ENCODE measurements at places on chromosomes 12 and 14.

- no peak for DNase-seq
These were observed 232.9 kb upstream of the PKP2 start for GRCh38 chr12:33129500-33129899.

GRCh38 chr14:68122651-68123050 lies 303.1 kb downstream of the RAD51B start:
- DNase-seq, result no peak

DNA sequence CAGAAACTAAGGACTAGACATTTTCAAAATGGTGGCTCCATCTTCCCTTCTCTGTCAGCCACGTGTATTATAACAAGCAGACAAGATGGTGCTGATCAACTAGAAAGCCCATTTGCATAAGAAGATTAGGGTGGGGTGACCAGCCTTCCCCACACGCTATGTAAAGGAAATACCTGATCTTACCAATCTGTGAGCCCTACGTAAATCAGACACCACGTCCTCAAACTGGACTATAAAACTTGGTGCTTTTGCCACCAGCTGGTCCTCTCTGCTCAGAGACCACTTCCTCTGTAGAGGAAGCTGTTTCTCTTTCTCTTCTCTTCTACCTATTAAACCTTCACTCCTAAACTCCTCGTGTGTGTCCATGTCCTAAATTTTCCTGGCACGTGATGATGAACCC lies 101.1 kb upstream of the PLEKHG7 start:
- no peak for DNase-seq

DNA sequence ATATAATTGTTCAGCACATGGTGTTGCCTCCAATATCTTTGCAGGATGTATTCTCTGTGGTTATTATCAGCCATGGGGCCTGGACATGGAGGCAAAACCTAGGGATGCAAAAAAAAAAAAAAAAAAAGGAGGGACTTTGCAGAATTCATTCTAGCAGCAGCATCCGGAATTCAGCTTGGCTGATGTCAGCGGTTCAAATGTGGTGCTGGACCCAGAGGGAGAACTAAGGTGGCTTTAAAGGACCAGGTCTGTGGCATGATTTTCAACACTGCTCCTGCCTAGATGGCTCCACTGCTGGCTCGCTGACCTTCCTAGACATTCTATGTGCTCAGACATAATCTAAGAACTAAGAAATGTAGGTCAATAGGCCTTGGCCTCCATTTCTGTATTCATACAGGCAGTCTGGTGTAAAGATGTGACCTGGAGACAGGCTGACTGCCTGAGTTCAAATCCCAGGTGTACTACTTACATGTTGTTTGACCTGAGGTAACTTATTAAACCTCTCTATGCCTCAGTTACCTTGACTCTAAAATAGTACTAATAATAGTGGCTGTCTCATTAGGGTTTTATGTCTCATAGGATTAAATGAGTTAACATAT lies 108.6 kb downstream of the PPM1A start:
- no peak for DNase-seq

GRCh38 chr12:97308576-97309198 lies 153.9 kb upstream of the RMST start:
- DNase-seq, result no peak

DNA sequence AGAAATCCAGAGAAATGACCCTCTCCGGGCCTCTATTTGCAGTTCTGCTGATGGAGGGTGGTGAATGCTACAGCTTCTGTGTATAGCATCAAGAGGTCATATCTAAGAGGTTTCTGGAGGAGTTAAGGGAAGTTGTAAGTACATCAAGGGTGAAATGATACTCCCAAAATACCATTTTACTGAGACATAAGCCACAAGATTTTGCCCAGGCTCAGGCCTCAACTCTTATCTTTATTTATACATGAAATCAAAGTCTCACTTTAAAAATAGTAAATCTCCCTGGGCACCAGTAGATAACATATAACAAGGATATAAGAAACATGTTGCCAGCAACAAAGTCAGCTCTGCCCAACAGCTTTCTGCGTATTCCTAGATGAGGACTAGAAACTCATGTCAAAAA lies 40.4 kb downstream of the NIN start:
- no peak for DNase-seq

DNA sequence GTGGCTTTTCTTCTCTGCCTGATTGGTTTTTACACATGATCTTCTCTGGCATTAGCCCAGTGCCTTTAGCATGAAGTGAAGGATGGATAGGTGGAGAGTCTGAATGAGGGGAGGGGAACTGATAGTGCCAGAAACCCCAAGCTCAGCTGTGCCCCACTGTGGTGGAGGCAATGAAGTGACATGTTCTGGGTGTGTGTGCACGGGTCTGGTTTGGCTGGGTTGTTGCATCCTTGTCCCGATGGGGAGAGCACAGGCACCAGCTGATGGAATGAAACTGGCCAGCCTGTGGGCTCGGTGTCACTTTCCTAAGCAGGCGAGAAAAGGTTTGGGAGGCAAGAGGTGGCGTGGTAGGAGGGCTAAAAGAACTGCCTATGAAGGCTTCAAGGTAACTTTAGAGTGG lies 65.3 kb downstream of the CACNA1C start:
- DNase-seq, result no peak

- DNase-seq, result no peak
These were observed 1.9 kb upstream of the MYF5 start for GRCh38 chr12:80714846-80715245.

- DNase-seq, result no peak
These were observed 27.6 kb downstream of the ETFBKMT start for GRCh38 chr12:31687101-31687527.

DNA sequence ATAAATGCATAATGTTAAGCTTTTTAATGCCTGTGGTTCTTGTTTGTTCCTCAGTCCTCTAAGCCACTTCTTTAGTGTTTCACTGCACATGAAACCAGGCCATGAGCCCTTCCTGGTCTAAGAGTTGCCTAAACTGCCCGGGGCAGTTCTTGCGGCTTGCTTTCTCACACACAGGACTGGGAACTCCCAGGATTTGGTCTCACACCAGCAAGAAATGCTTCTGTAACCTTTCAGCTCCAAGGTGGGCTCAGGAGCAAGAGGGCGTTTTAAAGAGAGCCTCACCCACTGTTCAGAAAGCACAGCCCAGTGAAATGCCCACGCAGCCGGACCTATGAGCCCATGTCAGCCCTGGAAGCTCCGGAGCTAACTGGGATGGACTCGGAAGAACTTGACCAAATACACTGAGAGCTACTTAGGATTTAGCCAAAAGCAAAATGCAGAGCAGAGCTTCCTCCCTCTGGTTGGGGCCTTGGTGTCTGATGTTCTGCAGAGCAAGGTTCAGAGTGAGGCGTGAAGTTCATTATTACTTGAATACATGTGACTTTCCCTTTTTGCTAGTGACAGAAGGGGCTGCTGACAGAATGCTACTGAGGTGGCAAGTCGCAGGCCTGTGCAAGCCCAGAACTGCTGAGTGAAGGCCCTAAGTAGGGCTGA lies 23.4 kb downstream of the SLC25A29 start:
- DNase-seq, result no peak

DNA sequence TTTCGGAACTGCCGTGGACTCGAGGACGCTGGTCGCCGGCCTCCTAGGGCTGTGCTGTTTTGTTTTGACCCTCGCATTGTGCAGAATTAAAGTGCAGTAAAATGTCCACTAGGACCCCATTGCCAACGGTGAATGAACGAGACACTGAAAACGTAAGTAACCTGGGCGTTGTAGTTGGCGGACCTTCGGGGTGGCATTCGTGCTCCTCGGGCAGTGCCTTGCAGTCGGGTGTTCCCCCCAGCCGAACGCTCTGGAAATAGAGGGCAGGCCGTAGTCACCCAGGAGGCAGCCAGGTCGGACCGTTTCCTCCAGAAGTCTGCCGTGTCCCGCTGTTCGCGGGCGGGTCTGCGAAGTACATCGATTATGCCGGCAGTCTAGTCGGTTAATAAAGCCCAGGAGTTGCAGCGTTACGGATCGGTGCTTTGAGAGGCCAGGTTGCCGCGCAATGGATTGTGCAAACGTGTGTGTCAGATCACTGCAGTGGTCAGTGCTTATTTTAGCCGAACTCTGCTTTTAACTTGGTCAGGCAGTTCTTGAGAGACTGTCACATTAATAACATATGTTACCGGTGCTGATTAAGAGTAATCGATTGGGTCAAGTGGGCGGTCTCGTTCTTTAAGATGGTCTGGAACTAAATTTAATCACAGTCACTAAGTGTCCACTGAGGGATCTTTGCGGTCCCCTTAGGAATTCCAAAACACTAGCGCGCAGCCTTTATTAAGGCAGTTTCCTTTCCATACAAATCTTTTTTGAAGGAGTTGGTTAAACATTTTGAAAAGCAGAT lies 906 bp downstream of the MARK3 start:
- peak; percentile 20 for DNase-seq

GRCh38 chr14:101174522-101174838 lies 271.0 kb upstream of the RTL1 start:
- no peak for DNase-seq

- DNase-seq, result no peak
These were observed 398.1 kb downstream of the ZFP36L1 start for GRCh38 chr14:68394764-68395143.

DNA sequence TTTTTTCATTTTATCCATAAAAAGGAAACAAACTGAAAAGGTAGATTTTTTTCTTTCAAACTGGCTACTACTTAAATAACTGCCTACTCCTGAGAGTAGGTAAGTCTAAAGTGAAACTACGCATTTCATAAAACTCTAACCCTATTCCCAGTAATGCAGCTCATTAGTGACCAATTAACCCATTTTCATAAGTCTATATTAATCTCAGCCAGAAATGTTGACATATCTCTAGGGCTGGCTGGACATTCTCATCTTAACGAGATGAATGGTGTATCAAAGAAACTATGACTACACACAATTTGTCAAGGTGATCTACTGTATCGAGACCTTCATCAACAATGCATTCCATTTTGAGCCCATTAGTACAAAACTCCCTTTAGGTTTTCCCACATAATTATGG lies 57.2 kb downstream of the EPS8 start:
- DNase-seq, result no peak

GRCh38 chr14:35268946-35269345 lies 23.2 kb upstream of the PSMA6 start:
- DNase-seq, result no peak

GRCh38 chr12:108689314-108690190 lies 41.8 kb downstream of the CORO1C start:
- no peak for DNase-seq

GRCh38 chr12:10563966-10564365 lies 49.4 kb downstream of the MAGOHB start:
- DNase-seq, result no peak

DNA sequence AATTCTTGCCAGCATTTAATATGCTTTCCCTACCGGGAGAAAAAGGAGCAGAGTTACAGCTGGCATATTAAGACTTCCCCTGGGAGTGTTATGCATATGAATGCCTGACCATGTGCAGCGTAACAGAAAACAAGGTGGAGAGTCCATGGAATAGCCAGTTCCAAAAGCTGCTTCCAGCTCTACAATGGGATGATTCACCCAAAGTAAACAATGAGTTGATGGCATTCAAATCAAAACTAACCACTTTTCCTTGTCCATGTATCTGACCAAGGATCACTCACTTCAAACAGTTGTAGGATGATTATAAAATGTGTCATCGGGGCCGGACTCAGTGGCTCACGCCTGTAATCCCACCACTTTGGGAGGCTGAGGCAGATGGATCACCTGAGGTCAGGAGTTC lies 48.1 kb upstream of the BICDL1 start:
- no peak for DNase-seq

DNA sequence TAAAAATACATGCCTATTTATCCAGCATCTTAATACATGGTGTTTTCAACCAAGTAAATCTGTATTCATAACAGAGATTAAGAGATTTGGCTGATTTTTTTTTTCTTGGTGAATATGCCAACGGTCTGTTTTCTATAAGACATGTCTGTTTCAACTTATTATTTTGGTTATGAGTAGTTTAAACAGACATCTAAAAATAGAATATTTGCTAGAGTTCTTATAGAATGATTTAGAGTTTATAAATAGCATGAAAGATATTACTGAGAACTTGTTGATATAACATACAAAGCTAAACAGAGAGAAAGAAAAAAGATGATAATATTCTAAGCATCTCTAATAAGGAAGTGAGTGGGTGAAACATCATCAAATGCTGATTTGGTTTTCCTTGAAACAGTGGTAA lies 199.9 kb downstream of the CCDC91 start:
- no peak for DNase-seq

DNA sequence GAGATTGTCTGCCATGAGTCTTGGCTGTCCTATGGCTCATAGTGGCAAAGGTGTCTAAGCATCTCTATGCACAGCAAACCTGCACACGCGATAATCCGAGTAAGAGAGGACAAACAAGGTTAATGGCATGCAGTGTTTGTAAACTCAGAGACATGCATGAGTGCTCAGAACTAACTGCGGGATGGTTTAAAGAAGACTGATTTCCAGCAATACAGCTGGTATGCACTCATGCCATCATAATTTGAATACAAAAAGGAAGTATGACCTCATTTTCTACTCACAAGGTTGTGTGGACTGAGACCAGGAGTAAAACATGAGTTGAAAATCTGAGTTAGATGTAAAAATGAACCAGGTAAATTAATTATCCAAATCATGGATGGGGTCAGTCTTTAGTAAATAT lies 16.6 kb upstream of the TCP11L2 start:
- DNase-seq, result no peak

DNA sequence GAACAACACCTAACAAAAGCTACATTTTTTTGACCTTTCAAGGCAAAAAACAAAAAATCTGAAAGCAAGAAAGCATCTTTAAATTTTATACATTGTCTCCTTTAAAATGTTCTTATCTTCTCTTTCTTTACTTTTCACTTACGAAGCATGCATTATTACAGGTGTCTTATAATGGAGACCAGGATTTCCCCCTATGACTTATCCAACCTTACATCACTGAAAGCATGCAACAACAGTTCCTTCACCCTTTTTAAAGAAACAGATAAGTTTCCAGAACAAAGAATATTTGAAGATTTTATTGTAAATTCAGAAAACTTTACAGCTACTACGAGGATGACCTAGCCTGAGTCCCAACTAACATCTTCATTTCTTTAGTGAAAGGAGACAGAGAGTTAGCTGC lies 277.2 kb downstream of the AKAP6 start:
- no peak for DNase-seq

- no peak for DNase-seq
These were observed 78.0 kb upstream of the GNG2 start for GRCh38 chr14:51782435-51782834.

GRCh38 chr14:91348845-91349465 lies 68.7 kb downstream of the CCDC88C start:
- no peak for DNase-seq

- no peak for DNase-seq
These were observed 16.4 kb upstream of the EVL start for GRCh38 chr14:100048786-100049185.

DNA sequence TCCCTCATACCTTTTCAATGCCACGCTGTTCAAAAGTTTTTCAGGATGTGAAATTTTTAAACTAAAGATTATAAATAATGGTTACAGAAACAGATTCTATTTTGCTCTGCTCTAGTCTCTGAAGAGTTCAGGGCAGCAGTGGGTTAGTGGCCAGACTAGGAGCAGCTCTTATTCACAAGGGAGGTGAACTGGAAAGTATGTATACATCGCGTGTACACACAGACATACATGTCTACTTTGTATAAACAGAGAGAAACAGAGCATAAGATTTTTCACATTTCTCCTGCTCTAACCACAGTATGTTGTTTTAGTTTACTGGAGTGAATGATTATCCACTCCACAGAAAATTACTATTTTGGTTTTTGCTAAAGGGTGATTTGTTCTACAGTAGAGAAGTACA lies 74.4 kb upstream of the CRY1 start:
- DNase-seq, result no peak

GRCh38 chr12:78963439-78964227 lies 99.1 kb downstream of the SYT1 start:
- DNase-seq, result no peak

GRCh38 chr12:85874031-85874461 lies at the start of gene NTS:
Gene NTS (plus strand): TSS chr12:85874295. CDS start chr12:85874404, 109 bp downstream.
- DNase-seq, result no peak

GRCh38 chr12:45291518-45291917 lies 75.6 kb downstream of the ANO6 start:
- DNase-seq, result no peak
